ENCODE measurements at places on chromosomes 11 and 22. TPM values are rescaled to one million over a fixed set of nuclear protein-coding genes. Genes with fewer than 3 reads are reported as not detected.

Gene WEE1
- total RNA-seq: 17.5 TPM

DNA sequence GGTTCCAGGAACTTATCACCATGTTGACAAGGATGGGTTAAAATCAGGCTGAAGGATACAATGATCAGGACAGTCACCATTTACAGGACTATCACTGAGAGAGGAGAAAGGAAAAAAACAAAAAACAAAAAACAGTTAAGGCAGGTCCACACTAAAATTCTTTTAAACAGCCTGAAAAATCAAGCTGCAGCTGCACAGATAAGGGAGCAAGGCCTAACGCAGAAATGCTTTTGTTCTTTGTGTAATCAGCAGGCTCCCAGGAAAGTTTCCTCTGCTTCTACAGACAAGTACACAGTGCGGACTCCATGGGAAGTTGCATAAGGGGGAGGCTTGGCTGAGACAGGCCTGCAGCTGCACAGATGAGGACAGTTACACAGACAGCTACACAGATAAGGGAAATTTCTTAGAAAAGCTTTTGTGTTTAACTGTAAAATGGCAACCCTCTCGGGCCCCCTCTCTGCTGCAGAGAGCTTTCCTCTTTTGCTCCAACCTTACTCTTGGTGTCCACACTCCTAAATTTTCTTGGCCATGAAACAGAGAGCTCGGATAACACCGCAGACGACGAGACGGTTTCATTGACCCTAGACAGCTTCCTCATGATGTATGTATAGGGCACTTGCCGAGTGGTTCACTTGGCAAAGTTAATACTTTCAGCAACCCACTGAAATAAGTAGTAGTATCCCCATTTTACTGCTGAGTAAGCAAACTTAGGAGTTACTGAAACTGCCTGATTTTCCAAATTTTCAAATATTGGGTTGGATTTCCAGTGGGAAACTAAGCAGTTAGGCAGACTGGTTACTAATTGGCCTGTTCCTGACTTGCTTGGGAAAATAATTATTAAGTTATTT is 45.5 kb downstream of the PIWIL3 start:
- DNase-seq: no peak

DNA sequence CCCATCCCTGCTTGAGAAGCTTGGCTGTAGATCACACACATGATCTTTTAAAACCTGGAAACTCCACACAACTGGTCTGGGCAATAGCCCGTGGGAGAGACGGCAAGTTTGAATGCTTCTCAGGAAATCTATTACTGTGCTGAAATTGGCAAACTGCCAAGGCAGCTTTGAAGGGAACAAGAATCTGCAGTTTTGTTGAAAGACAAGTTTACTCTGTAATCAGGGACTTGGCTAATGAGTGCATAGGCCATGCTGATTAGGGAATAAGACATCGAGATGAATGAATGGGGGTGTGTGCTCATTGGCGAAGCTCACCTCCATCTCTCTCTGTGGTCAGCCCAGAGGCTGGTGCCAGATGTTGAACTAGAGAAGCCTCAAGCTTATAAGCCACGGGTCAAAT is 218.8 kb downstream of the HIPK3 start:
- no peak for DNase-seq

GRCh38 chr11:65211293-65212105 is 29.8 kb downstream of the CAPN1 start:
- no peak for DNase-seq

Gene FAM181B
- total RNA-seq: 0.19 TPM
